ENCODE measurements at places on chromosomes 12 and 14.
A peak's percentile ranks its signal among the peaks of the same experiment; 100 is the strongest.

GRCh38 chr14:71638523-71639196 lies 293.6 kb upstream of the RGS6 start:
- DNase-seq = peak; percentile 5

GRCh38 chr14:75307700-75308379 lies 29.2 kb downstream of the FOS start:
- DNase-seq = peak; percentile 81

DNA sequence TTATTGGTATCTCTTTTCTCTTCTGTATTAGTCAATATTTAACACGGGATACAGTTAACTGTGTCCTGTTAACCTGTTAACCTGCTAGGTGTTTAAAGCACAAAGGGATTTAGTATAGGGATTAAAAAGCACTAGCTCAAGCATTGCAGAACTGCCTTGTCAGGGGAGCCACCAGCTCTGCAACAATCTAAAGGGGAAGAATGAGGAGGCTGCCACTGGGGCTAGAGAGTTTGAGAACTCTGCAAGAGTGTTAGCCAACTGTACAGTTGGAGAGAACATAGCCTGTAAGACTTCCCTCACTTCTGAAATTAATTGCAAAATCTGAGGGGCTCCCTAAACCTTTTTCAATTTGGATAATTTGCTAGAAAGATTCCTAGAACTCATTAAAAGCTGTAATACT lies 6.5 kb upstream of the VRK1 start:
- no peak for DNase-seq

DNA sequence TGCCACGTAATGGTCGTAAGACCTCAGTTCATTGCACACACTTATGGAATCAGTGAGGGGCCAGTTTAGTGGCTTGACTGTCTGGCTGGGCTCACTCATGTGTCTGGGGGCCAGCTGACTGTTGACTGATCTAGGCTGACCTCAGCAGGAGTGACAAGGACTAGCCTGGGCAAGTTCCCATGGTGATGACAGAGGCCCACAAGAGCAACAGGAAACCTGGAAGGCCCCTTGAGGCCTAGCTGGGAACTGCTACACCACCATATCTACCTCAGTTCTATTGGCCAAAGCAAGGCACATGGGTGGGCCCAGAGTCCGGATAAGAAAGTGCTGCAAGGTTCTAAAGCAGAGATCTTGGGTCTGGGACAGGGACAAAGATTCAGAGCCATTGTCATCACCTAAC lies 21.3 kb upstream of the RFLNA start:
- DNase-seq = peak; percentile 38

GRCh38 chr12:3342051-3342450 lies 149.0 kb upstream of the PRMT8 start:
- DNase-seq = no peak

DNA sequence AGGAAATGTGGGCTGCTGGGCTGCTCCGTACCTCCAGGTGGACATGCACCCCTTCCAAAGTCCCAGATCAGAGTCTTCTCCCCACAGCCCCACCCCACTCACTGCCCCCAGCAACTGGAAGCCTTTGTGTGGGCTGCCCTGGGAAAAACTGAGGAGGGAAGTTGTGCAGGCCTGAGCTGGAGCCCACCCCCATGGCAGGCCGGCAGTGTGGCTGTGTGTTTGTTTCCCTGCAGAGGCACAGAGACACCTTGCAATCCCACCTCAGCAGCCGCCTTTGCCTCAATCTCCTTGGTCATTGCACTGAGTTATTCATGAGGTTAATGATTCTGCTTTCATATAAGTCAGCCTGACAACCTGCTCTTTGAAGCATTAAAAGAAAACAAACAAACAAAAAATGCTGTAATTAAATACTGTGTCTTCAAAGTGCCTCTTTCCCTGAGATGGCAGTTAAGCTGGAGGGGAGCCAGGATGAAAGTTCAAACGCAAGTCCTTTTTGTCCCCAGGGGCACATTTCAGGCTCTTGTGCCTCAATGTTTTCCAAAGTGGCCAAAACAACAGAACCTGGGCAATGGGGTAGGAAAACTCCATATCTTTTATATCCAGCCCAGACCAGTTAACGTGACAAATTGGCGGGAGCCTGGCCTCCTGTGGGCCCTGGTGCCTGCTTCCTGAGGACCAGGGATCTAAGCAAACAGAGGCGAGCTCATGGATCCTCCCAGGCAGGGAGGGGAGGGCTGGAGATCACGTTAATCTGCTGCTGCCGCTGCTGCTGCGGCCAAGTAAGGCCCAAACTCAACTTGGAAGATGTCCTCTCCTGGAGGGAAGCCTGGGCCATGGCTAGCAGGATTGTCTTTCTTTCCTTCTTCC lies 51.9 kb upstream of the TSPAN11 start:
- no peak for DNase-seq

- no peak for DNase-seq
Measured at GRCh38 chr12:48958049-48958388, 732 bp upstream of the ARF3 start.

- no peak for DNase-seq
Measured at GRCh38 chr14:61478971-61479473, 157.6 kb downstream of the PRKCH start.

DNA sequence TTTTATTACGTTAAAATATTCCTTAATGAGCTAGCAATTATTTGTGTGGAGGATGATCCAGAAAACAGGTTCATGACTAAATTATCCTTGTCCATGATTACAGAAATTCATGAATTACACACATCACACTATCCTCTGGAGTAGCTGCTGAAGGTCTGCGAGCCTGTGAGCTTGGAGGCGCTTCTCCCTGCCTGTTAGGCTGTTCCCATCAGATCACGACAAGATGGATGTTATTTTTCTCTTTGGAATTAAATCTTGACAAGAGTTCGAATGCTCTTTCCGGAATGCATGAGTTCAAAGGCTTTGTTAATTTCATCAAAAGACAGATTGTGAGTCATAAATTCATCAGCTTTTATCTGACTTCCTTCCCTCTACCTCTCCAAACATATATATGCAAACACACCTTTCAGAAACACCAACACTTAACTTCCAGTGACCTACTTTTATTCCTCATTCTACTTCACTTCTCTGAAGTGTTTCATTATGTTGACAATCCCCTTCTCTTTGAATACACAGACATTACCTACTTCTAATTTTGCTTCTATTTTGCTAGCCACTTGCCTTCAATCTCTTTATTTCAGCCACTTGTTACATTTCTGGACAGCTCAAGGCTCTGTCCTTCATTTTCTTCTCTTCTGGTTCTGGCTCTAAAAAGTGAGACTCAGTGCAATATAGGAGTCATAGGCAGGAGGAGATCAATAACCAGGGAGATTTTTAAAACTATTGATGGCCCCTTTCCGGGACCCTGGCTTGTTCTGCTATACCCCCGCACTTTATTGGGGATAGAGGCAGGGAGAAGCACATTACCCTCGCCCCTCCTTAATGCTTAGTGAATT lies 274.6 kb downstream of the BTG1 start:
- DNase-seq = no peak

DNA sequence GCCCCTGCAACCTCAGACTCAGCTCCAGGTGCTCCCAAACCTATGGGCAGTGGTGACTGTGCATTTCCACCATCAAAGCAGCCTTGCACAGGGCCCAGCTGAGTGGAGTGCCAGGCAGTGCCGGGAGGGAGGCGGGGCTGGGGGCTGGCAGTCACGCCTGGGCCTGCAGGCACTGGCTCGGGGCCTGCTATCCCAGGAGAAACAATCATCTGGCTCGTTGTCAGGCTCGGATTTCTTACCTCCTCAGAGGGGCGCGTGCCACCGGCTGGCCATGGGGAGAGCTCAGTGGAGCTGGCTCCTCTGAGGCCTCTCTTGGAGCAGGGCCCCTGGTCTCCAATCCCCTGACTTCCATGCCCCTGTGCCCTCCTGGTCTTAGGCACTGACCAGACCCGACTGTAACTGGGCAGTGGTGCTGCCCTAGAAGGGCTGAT lies 20.2 kb upstream of the PPP1R13B start:
- no peak for DNase-seq

DNA sequence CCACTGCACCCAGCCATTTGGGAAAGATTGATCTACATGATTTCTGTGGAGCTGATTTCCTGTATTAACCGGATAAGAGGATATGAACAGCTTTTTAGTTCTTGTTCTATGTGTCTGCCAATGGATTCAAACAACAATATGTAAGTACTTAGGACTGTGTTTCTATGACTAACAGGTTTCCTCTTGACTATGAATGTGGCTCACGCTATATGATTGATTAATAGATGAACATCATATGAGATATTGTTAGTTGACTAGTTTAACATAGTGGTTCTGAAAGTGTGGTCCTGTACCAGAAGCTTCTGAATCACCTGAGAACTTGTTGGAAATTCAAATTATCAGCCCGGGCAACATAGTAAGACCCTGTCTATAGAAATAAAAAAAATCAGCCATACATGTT lies 12.8 kb upstream of the CSRP2 start:
- no peak for DNase-seq

GRCh38 chr12:131603939-131604795 lies 106.7 kb upstream of the SFSWAP start:
- DNase-seq = no peak

GRCh38 chr12:18998343-18999261 lies 130.9 kb upstream of the PLEKHA5 start:
- DNase-seq = no peak

DNA sequence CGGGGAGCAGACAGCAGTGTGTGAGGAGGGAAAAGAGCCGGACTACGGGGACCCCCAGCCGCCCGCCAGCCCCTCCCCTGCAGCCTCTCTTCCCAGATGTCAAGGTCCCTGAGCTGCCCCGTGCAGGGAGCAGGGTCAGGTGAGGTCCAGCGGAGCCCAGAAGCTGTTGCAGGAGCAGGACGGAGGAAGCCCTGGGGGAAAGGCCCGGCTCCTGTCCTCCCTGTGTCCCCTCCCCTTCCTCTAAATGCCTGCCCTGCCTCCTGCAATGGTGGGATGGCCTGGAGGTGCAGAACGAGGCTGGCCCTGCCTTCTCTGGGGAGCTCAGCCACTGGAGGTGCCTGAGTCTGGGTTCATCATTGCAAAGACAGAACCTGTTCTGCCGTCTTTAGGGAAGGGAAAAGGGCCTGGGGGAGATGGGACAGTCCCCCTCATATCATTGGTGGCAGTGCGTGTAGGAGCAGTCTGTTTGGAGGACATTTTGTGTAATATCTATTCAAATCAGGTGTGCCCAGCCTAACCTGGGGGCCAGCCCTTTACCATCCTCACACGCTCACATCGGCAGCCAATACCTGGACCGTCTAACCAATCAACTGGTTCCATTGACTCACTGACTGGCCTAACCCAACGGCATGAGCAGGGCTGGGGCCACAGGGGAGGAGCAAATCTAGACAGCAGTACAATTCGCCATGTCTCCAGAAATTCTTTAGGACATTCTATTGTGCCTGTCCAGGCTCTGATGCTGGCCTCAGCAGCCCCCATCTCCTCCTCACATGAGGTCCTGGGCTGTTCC lies 364.1 kb upstream of the SFSWAP start:
- DNase-seq = no peak

GRCh38 chr14:69852531-69853321 lies 26.5 kb upstream of the SMOC1 start:
- DNase-seq = no peak

DNA sequence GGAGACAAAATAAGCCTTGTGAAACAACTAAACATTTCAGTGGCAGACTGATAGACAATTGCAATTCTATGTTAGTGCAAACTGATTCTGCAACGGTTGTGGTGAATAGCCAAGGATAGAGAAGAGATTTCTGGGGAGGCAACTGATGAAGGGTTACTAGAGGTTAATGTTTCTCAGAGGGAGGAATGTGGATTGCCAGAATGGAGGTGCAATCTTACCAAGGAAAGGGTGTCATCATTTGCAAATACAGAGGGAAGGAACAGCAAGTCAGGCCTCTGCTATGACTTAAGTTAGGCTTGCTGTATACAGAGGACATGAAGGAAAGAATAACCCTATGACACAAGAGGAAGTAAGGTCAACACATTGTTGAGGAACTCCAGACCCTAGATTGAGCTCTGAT lies 35.8 kb downstream of the CCDC175 start:
- no peak for DNase-seq

All from NCI-H460 (cell line).